Activated CD4-positive, CD25-positive, alpha-beta regulatory T cell treated with anti-CD3 and anti-CD28 coated beads, Interleukin-2, amount 50 U/mL, for 24 hours (primary cell): ENCODE measurements at places on chromosomes 13 and 19.

- ATAC-seq, result no peak
Measured at GRCh38 chr19:28886708-28887107, 326.2 kb downstream of the UQCRFS1 start.

GRCh38 chr19:58261968-58262921 lies 16.5 kb upstream of the ZNF8 start:
- no peak for ATAC-seq

DNA sequence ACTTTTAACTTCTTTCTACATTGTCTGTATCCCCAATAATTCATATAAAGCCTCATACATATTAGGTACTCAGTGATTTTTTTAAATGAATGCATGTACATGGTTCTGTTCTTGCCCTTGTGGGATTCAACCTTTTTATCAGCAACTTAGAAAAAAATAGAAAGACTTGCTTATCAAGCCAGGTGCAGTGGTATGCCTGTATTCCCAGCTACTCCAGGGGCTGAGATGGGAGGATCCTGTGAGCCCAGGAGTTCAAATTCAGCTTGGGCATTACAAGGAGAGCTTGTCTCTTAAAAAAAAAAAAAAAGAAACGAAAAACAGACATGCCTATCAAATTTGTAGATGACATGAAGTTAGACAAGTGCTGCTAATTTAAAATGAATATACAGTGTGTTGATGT lies 54.2 kb upstream of the MYCBP2 start:
- ATAC-seq, result no peak

DNA sequence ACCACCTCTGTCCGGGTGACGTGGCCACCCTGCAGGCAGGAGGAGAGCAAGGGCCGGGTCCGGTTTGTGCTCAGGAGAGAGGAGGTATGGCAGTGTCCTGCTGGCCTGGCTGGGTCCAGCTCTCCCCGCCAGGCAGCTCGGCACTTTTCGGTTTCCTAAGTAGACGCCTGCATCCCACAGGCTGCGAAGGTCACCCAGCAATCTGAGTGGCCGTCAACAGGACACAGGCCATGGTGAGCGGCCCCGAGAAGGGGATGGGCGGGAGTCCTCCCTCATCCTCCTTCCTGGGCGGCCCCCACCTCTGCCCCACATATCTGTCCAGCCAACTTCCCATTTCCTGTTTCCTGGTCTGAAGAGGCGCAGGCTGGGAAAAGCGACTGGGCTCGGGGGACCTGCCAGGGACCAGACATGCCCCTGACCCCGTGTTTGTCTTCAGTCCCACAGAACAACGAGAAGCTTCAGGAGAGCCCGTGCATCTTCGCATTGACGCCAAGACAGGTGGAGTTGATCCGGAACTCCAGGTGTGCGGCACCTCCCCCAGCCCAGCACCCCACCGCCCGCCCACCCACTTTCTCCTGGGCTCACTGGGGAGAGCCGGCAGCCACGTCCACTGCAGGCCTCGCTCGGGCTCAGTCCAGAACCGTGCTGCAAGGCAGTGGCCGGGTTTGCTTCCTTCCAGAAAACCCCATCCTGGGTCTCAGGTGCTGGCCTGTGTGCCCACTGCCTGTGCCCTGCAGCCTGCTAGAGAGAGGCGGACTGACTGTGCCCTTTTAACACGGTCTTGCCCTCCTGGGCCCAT lies 16.3 kb downstream of the PIAS4 start:
- ATAC-seq, result no peak

DNA sequence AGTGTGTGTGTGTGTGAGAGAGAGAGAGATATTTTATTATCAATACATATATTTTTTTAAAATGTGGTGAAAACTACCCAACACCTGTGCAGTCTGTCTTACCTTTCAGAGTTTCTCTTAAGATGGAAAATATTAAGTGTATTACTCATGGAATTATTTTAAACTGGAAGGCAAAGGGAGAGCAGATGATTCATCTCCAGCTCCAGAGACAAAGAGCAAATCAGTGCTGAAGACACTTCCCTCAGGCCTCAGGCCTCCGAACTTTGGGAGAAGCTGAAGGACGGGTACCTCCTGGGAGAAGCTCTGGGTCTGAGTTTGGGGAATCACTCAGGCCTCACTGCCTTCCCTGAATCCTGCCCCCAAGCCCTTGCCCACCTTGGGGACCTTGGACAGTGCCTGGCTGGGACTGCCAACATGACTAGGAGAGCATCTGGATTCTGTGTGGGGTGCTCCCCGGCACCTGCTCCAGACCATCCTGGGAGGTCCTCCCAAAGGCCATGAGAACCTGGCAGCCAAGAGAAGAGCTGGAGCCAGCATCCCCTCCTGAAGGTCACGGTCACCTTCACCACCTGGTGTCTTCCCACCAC lies 170.4 kb upstream of the UBL3 start:
- ATAC-seq, result no peak

- no peak for ATAC-seq
Measured at GRCh38 chr13:114118511-114119123, 13.8 kb downstream of the RASA3 start.

GRCh38 chr19:610071-610800 lies 20.6 kb downstream of the HCN2 start:
- ATAC-seq, result no peak

GRCh38 chr13:97456047-97456446 lies 22.1 kb downstream of the RAP2A start:
- no peak for ATAC-seq

DNA sequence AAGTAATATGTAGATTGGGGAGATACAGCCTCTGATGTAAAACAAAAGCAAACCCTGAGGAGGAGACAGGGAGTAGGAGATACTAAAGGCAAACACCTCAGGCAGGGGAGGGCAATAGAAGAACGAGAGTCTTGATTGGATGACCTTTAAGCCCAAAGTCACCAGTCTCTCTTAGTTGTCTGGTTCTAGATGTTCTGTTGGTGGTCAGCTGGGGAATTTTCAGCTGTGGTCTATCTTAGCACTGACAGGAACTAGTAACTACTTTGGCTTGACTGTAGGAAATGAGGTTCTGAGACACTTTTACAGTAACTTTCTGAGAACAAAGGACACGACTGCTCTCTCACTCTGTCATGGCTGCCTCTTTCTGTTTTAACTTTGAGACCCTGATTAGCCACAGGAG lies 290.7 kb upstream of the MIR17HG start:
- ATAC-seq, result no peak

DNA sequence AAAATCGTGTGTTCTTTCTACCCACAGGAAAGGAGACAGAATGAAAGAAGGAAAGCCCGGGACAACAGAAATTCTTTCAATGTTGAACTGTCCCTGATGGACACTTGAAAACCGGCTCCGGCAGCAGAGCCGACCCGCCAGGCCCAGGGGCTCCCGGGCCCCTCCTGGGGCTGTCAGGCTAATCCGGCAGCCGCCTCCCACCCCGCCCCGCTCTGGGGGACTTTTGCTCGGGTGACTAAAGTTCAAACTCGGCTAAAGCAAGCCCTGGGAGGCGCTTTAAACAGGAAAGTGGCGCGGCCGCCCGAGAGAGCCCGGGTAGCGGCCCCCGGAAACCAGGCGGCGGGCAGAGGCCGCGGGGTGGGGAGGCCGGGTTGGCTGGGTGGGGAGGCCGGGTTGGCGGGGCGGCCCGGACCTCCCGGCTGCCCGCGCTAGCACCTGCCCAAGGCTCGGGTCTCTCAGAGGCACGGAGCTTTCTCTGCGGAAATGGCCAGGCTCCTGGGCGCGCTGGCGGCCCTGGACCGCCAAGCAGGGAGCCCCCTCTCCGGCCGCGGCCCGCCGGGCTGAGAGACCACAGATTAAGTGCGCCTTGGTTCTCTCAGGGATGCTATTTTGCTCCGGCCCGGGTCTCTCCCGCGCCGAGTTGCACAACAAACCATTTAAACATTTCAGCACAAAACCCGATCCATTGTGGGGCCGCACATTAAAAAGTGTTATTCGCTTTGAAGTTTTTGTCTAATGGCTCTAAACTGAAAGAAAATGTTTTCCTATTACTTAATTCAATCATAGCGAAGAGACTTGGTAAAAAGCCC lies 2.6 kb upstream of the GSX1 start:
- no peak for ATAC-seq

- ATAC-seq, result peak; percentile 68
Measured at GRCh38 chr19:46265217-46265828, 31.5 kb upstream of the HIF3A start.

DNA sequence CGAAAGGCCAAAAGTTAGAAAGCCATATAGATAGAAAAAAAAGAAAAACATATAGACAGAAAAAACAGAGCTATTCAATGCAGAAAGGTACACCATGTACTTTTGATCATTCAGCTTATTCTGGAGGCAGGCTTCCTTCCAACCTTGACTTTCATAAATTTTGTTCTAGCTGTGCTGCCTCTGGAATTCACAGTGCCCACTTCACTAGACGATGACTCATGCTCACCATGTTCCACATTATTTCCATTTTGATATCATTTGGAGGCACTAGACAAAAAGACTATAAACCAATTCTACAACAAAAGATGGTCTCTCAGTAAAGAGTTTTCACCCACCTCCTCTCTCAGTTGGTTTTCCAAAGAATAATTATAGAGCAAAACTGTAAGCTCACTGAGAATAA lies 229.0 kb upstream of the IPO5 start:
- ATAC-seq, result no peak

GRCh38 chr13:93698016-93698613 lies 471.5 kb downstream of the GPC6 start:
- ATAC-seq, result no peak

- ATAC-seq, result no peak
Measured at GRCh38 chr13:73934215-73934641, 200.0 kb downstream of the KLF12 start.

DNA sequence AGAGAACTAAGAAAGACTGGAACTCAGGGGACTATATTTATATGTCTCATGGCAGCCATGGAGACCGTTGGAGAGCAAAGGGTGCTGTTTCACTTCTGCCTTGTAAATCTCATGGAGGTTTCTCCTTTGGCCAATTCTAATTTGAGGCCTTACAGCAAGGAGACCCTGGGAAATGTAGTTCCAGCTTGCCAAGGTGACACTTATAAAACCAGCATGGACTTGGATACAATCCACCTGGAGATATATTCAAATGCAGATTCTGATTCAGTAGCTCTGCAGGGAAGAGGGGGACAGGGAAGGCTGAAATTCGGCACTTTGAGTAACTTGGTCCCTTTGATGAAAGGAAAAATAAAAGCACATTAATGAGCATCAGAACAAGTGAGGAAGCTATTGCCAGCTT lies 90.0 kb downstream of the OXGR1 start:
- ATAC-seq, result no peak

GRCh38 chr19:6564393-6564792 lies 26.6 kb downstream of the CD70 start:
- no peak for ATAC-seq

GRCh38 chr19:17404621-17405249 lies 695 bp downstream of the BST2 start:
- ATAC-seq, result no peak

DNA sequence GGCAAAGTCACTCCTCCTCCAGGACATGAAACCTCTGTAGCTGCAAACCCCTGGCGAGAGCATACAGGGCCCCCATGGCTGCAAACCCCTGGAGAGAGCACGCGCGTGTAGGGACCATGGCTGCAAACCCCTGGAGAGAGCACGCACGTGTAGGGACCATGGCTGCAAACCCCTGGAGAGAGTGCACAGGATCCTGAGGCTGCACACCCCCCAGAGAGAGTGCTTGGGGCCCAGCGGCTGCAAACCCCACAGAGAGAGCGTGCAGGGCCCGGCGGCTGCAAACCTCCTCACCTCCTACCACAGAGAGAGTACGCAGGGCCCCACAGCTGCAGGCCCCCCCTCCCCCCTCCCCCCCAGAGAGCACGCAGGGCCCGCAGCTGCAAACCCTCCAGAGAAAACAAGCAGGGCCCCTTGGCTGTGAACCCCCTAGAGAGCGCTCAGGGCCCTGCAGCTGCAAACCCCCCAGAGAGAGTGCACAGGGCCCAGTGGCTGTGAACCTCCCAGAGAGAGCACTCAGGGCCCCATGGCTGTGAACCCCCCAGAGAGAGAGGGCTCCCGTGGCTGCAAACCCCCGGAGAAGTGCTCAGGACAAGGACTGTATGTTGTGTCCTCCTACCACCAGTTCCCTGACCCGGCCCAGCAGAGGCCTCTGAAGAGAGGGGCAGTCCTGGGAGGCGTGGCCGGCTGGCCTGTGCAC lies 7.3 kb downstream of the ADPRHL1 start:
- ATAC-seq, result no peak

DNA sequence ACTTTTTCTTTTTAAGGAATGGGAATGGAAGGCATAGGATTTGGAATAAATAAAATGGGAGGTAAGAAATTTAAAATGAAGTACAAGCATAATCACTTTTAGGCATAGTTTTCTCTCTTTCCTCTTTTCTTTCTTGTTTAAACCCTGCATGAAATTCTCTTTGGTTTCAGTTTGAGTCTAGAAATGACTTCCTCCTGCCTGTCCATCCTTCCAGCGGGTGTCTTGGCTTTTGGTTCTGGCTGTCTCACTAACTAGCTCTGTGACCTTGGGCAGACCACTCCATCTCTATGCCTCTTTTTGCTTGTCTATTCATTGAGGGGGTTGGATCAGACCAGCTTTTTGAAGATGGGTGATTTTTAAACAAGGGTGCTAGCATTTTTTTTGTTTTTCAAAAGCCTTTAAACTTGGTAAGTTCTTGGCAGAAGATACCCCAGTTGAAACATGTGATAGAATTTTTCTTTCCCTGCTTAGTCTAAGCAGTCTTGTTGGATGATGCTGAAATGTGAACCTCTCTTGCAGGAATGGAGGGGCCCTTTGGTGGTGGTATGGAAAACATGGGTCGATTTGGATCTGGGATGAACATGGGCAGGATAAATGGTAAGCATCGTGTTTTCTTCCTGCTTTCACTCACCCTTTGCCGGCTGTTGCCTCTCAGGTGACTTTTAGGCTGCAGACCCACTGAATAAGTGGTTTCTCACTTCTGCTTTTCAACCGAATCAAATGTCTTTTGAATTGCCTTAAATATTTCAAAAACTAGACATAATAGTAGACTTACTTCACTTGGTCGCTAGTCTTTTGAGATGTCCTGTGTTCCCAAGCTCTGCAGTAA lies 28.6 kb downstream of the PRAM1 start:
- ATAC-seq, result no peak

DNA sequence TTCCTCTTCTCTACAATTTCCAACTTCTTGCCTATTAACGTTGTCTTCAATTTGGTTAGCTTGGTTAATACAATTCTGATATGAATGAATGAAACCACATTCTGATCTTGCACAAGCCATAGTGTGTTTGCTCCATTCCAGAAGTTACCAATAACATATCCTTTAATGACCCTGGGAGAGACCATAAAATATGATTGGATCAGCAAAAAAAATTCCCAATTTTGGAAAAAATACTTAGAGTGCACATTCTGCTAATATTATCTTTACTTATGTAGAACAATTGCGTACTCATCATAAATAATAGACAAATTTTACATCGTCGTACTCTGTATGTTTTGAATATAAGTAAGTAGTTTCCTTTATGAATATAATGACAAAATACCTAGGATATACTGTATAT lies 117.2 kb downstream of the SLITRK5 start:
- no peak for ATAC-seq

- ATAC-seq, result no peak
Measured at GRCh38 chr19:28012361-28012760, 1200.6 kb downstream of the UQCRFS1 start.

DNA sequence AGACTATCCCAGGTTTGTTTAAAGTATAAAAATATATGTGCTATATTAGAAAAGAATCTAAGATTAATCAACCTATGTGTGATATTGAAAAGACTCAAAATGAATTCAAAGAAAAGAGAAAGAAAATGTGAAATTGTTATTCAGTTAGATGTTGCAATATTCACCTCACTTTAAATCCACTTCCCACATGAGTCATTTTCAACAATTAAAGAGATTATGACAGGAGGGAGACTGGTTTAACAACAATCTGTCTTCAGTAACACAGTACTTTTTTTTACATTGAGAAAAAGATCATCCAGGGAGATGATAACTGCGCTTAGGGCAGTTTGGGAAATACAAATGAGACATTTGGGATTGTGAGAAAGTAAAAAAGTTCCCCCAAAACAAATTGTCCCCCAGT lies 1246.2 kb downstream of the SLITRK1 start:
- ATAC-seq, result no peak
